Memory B cell (primary cell): ENCODE measurements at places on chromosomes 11 and 22.

GRCh38 chr22:49964136-49965090 lies 3.8 kb downstream of the PIM3 start:
- DNase-seq: no peak

GRCh38 chr11:8055836-8056526 lies 25.0 kb upstream of the TUB start:
- no peak for DNase-seq

DNA sequence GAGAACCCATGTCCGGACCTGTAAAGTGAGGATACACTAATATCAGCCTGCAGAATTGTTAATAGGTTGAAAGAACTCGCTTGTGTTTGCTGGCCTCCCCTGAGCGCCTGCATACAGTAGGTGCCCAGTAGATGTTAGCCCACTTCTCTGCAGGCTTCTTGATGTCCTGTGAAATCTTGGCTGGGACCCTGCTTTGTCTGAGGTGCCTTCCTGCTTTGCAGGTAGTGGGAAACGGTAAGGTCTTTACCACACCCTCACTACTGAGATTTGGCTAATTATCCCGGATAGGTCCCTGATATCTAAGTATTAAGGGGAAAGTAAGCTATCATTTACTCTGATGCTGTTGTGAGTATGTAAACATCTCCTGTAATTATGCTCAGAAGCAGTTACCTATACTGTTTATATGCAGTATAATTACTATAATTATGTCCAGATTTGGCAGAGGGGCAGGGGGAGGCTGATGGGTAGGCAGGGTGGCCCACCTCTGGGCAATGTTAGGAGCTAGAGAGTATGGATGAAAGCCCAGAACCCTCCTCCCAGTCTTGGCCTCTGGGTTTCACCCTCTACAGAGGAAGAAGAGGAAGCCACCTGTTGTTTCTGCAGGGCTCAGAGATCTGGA lies 1.2 kb upstream of the ARRB1 start:
- DNase-seq: no peak

DNA sequence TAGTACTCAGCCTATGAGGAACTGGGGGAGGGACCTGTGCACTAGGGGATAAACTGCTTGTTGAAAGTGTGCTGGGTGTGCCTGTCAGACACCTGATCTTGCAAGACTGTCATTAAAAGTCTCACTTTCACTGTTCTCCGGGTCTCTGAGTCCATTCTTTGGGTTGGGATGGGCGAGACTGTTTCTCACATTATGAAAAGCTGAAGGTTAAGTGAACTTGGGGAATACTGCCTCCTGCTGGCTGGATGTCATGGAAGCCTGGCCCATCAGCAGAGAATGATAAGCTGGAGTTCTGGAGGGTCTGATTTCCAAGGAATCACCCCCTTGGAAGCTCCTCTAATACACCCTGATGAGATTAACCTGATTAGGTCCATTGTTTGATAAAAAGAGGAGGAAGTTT lies 9.0 kb upstream of the VPREB1 start:
- DNase-seq: peak; percentile 51

DNA sequence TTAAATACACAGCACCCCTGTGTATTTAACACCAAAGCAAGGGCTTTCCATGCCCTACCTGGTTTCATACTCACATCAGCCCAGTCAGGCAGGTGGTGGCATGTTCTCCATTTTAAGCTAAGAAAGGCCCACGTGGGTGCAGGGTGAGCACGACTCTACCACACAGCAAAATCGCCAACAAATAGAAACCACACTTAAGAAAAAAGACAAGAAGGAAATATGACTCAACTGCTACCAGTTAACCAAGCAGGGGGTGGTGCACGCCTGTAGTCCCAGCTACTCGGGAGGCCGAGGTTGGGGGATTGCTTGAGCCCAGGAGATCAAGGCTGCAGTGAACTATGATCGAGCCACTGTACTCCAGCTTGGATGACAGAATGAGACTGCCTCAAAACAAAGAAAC lies 35.2 kb upstream of the TFIP11 start:
- no peak for DNase-seq

DNA sequence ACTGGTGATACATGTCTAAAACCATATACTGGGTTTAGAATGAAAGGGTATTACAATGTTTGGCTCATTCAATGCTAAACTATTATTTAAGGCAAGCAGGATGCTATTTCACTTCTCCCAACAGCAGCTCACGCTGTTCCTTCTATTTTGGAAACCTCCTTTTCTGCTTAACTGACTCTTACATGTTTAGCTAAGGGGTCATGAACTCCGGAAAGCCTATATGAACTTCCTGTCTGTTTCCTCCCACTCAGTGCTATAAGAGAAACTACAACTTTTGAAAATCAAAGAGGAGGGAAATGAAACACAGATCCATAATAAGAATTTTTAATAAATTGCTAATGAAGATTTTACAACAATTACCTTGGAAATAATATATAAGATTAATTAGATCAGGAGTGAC lies 30.9 kb downstream of the SLC36A4 start:
- DNase-seq: no peak

DNA sequence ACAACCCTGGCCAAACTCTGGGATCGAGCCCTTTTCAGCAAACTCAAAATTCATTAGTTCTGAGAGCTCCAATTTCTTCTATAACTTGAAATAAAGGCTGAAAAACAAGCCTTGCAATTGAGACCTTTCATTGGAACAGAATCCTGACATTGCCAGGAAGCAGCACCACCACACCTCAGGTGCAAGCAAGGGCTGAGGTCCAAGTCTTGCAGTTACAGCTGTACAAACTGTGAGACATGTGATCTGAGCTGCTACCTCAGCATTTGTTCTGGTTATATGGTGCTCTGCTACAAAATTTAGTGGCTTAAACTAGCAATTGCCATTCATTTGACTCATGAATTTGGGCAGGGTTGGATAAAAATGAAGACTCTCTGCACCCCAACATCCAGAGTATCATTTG lies 18.1 kb downstream of the OR5AS1 start:
- DNase-seq: no peak

- DNase-seq: no peak
Measured at GRCh38 chr11:76677458-76677765, 6.9 kb upstream of the LRRC32 start.
